Skin of body (tissue), 3 donors: ENCODE measurements at places on chromosomes 5 and 9. TPM values are rescaled to one million over a fixed set of nuclear protein-coding genes. Genes with fewer than 3 reads are reported as not detected.

TRIM52 gene
- total RNA-seq: 7.9 TPM

ENHO gene
- 3.3 TPM for total RNA-seq

RASGRF2 gene
- total RNA-seq: 2.1 TPM

DNA sequence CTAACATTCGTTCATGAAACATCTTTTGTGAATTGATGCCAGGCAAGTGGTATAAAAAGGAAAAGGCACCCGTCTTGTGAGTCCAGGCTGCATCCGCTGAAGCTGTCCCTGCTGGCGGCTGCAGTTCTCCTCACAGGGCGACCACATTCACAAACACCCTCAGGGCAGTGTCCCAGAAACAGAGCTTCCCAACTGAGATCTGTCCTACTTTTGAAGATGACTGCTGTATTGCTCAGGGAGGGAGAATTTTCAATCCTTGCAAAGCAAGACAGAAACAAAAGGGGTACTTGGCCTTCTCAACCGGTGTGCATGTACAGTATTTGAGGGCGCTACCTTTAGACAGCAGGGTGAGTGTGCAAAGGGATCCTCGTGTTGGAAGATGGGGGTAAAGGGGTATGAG, 316.1 kb downstream of the GADD45G start:
- DNase-seq: no peak

- DNase-seq: no peak
These were observed 39.6 kb downstream of the SFXN1 start for GRCh38 chr5:175517824-175518450.
